ENCODE measurements at places on chromosomes 11 and 22. TPM values are rescaled to one million over a fixed set of nuclear protein-coding genes. Genes with fewer than 3 reads are reported as not detected.

Gene TUB
- polyA plus RNA-seq, result 14.7 TPM

Gene TMEM132A
- polyA plus RNA-seq, result 36.0 TPM

Gene ELF5
- not detected for polyA plus RNA-seq

Gene PATE4
- polyA plus RNA-seq, result not detected

Gene SCN2B
- not detected for polyA plus RNA-seq

Gene RANGAP1
- polyA plus RNA-seq, result 75.8 TPM

Gene RTN4R
- 0.16 TPM for polyA plus RNA-seq

Gene CRYBA4
- polyA plus RNA-seq, result not detected

Gene KDM2A
- 52.2 TPM for polyA plus RNA-seq

Gene SLC22A6
- not detected for polyA plus RNA-seq

DNA sequence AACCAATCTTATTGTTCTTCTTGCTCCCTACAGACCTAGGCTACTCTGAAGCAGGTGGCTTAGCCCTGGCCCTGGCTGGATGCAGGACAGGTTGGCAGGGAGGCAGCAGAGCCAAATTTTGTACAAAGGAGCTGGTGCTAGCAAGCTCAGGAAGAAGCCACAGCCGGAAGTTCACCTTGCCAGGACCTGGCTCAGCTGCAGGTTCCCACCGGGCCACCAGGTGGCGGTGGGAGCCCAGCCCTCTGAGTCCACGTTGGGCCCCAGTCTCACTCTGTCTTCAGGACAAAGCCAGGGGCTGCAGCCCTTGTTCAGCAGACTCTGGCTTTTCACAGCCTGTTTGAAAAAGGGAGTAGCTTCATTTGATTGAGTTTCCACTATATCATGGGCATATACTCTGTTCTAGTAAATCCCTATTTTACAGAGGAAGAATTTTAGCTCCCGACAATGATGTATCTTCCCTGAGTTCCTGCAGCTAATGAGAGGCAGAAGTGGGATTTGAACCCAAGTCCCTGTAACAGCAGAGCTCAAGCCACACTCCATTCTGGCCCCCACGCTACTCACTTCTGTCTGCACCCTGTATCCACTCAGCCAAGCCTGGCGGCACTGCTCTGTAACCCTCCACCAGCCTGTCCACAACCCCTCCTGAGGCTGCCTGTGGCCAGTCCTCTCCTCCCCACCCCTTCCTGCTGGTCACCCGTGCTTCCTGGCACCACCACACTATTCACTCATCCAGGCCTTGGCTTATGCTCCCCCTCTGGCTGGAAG lies 3.3 kb downstream of the TKFC start:
- peak; percentile 45 for DNase-seq

- DNase-seq, result no peak
These were observed 39.0 kb downstream of the PDGFD start for GRCh38 chr11:104124979-104125378.

- peak; percentile 39 for DNase-seq
These were observed 3.7 kb upstream of the RPS6KA4 start for GRCh38 chr11:64355078-64355940.

DNA sequence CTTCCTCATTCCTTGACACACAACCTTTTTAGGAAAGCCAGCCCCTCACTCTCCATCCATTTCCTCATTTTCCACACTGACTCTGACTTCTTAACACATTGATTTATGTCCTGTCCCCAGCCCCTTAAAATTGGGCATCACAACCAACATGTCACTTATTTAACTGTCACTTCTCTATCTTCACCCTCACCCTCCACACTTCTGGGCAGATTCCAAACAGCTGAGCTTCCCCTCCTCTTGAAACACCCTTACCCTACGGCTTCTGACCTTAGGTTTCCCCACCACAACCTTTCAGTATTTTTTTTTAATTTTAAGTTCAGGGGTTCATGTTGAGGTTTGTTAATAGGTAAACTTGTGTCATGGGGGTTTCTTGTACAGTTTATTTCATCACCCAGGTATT lies 696.3 kb downstream of the DLG2 start:
- no peak for DNase-seq

GRCh38 chr11:127559978-127560377 lies 559.4 kb upstream of the KIRREL3 start:
- no peak for DNase-seq

DNA sequence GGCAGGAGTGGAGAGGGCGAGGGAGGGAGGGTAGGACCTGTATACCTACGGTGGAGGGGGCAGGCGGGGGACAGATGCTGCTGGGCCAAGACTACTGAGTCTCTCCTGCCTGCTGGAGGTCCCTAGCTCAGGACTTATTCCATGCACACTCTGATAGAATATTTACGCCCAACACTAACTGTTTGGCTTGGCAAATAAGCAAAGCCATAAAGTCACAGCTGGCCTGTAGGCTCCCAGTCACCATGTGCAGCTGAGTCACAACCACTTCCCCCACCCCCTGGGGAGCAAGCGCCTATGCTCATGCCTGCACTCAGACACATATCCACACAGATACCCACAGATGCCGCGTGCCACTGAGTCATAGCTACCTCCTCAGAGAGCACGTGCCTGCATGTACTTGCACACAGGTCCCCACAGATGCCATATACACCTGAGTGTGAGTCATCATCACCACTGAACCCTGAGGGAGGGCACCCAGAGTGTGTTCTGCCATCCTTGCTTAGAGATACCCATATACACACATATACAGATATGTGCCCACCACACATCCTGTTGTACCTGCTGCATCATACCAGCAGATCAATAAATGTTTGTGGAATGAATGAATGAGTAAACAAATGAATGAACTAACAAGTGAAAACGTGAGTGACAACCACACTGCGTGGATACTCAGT lies 95.8 kb downstream of the SWAP70 start:
- DNase-seq, result peak; percentile 99

- no peak for DNase-seq
These were observed 895 bp downstream of the KLHDC7B start for GRCh38 chr22:50546326-50547262.

DNA sequence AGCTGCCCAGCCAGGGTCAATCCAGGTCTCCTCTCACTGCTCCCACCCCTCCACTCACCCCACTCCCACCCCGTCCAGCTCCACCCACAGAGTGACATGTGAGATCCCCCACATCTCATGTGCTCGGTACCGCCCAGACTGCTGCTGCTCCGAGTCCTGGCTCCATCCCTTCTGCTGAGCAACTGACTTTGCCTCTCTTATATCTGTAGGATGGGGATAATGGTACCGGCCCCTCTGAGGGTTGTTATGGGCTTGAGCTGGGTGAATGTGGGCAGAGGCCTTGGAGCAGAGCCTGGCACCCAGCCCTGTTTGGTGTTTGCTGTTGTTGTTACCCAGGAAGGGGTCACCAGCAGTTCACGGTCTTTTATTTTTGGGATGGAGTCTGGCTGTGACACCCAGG lies 77.0 kb downstream of the ST3GAL4 start:
- DNase-seq, result no peak

- no peak for DNase-seq
These were observed 97.8 kb downstream of the OSBP2 start for GRCh38 chr22:30792456-30792855.

- peak; percentile 41 for DNase-seq
These were observed 75.3 kb downstream of the FBLN1 start for GRCh38 chr22:45577746-45578523.

GRCh38 chr11:120173807-120174206 lies 35.9 kb upstream of the TRIM29 start:
- DNase-seq, result no peak

DNA sequence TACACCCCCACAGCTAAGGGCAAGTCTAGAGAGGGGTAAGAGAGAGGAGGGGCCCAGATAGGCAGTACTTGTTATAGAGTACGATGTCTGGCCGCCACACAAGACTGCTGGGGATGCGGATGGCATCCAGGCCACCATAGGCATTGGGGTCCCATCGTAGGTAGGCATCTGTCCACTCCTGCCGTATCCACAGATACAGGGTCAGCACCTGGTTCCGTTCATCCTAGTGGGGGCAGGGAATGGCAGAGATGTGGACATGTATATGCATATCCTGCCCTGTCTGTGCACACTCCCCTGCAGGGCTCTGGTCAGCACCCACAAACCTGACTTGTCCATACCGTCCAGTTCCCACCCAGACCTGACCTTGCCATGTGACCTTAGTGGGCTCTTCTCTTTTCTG lies 2.1 kb downstream of the CHRNA10 start:
- no peak for DNase-seq

- DNase-seq, result no peak
These were observed 6.3 kb downstream of the OPCML start for GRCh38 chr11:133525976-133526375.

DNA sequence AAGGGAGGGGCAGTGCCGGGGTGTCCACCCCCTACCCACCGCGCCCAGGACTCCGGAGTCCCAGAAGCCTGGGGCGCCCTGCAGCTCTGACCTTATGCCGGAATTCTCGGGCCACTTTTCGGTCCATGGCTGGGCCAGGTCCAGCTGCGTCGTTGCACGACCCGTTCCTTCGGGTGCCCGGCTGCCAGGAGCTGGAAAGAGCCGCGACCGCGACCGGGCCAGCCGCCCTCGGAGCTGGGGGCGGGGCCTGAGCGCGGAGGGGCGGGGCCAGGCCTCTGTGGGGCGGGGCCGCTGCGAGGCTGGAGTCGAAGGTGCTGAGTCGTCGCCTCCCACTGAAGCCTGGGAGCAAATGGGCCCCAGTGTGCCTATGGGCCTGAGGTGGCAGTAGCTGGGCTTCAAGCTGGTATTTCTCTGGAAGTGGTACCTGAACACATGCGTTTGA lies at the start of gene USH1C:
TSS of gene USH1C (minus strand) at position 236 of the 442 bp plus-strand sequence. CDS start at position 127, 109 bp downstream.
- no peak for DNase-seq

GRCh38 chr11:133166662-133167061 lies 365.6 kb downstream of the OPCML start:
- no peak for DNase-seq

GRCh38 chr22:49800408-49801238 lies 27.1 kb downstream of the BRD1 start:
- no peak for DNase-seq

DNA sequence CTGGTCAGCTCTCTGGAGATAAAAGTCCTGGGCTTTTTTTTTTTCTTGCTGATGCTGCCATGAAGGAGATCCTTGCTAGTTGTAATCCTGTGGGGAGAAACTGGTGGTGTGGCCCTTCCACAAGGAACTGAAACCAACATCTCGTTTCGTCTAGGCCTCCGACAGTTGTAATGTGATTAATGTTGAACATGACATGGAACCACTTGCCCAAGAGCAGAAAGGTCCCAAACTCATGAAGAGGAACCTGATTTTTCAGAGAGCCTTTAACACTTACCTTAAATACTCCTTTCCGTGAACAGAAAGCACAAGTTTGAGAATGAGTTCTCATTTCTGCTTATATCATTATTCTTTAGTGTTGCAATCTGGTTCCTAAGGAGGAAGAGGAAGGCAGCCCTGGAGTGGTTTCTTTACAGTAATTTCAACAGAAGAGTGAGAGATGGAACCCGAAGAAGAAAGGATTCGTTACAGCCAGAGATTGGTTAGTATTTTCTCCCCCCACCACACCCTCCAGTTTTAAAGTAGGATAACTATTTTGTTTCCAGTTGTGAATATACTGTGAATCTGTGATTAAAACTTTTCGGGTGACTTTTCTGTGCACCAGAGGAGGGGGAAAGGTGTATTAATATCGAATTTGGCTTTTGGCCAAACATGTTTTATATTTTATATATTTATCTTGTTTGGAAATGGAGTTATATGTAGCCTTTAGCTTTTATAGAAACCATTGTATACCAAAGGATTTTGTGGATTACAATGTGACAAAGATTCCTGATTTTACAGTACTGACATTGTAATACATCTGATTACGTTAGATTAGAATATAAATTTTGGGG lies 2.0 kb downstream of the KDM2A start:
- no peak for DNase-seq

DNA sequence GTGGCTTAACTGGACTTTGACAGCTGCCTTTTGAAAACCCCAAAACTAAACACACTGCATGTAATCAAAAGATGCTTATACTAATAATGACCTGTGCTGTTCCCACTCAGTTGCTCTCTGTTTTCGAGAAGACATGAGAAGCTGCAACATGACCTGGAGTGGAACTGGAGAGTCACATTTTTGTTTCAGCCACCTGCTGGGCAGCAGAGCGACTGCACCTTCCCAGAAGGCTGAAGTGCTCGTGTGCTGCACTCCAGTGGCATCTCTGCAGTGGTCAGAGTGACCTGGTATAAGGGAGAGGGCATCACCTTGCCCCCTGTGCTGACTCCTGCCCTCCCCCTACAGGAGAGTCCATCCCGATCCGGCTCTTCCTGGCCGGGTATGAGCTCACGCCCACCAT lies 8.6 kb downstream of the THYN1 start:
- DNase-seq, result no peak

DNA sequence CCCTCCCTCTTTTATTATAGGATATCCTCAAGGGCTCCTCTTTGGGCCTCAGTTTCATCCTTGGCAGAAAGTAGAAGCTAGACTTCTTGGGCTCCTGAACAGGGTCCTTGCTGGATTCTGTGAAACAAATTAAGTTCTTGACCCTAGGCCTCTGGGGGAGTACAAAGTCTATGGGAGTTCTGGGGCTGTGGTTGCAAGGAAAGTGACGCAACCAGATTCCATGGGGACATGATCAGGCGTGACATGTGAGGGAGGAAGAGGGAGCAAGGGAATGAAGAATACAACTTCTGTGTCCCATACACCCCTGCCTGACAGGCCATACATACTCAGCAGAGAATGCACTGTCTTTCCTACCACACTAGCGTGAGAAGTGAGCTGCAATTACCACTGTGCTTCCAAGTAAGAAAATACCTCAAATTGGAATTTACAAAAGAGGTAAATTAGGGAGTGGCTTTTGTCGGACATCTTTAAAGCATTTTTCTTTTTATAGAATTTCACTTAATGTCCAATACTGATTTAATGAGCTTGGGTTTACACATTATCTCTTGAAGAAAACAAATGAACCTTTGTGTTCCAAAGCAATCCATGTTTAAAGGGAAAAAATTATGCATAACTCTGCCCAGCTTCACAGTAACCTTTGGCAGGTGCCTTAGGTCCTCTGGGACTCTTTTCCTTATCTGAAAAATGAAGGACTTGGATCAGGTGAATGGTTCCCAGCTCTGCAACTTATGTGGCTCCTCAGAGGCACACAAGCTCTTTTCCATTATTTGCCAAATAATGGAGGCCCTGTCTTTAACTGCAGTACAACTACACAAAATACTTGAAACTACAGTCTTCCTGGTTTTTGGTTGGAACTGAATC lies 38.9 kb downstream of the LIMK2 start:
- no peak for DNase-seq

- DNase-seq, result peak; percentile 60
These were observed 10.4 kb upstream of the CDC42BPG start for GRCh38 chr11:64854534-64855502.

DNA sequence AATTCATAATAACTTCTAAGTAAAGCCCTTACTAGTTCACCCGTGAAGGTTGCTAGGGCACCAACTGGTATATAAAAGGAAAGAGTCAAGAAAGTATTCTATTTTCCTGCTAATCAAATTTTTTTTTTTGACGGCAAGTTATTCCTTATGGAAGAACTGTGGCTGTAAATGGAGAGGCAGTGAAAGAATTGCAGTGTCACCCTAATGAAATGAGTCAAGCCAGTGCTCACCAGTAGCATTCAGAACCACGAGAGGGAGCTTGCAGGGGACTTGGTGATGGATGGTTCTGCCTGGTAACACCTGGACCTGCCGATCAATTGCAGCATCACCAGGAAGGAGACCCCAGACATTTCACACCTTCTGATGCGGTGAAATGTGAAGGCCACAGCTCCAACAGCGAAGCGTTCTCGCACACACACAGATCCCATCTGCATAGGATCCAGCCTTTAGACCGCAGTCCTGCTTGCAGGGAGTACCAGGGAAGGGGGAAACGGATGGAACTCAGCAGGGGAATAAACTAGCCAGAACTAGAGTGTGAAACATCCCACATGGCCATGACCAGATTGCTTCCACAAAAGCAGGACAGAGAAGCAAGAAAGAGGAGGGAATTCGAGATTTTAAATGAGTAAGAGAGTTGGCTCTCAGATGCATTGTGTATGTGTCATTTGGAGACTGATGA lies 326.2 kb downstream of the TBC1D22A start:
- no peak for DNase-seq
